Glutamatergic neuron (in vitro differentiated cells): ENCODE measurements at places on chromosomes 13 and 19. TPM values are rescaled to one million over a fixed set of nuclear protein-coding genes. Genes with fewer than 3 reads are reported as not detected.
A peak's percentile ranks its signal among the peaks of the same experiment; 100 is the strongest.

Gene ZNF112
- 7.6 TPM for total RNA-seq

Gene USPL1
- total RNA-seq, result 101 TPM

Gene HMG20B
- 55.3 TPM for total RNA-seq

Gene ANKLE1
- total RNA-seq, result 9.3 TPM

DNA sequence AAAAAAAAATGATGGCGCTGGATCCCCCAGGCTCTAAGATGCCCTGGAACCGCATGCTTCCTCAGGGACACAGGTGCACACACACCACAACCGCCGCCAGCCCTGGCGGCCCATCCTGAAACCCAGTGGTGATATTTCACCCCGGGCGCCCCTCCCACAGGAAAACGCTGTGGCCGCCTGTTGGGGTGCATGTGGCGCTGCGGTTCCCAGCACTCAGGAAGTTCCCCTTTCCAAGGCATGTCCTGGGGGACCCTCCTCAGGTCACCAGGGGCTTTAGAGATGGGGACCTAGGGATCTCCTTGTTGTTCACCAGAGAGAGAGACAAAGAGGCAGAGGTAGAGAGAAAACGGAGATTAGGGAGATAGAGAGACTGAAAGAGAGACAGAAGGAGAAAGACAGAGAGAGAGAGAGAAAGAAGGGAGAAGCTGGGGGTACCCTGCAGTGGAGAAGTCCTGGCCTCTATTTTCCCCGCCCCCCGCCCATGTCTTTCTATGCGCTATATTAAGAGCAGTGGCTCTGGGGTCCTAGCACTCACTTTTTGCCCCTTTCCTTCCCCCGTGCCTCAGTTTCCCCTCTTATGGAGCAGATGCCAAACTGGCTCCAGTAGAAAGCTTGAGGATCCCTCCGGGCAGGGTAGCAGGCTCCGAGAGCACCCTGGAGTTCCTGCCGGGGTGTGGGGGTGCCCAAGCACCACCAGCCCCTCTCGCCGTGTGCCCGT lies 2.3 kb downstream of the ADGRE2 start:
- peaks cover 8% of the 10 kb centered on the region for H3K4me1 ChIP-seq
- H3K36me3 ChIP-seq, result no peaks in the 10 kb centered on the region
- no peak for DNase-seq
- H3K27me3 ChIP-seq, result peaks cover 3% of the 10 kb centered on the region
- H3K4me3 ChIP-seq, result peak overlapping the region; percentile 52

- no peaks in the 10 kb centered on the region for H3K27me3 ChIP-seq
- DNase-seq, result no peak
- no peaks in the 10 kb centered on the region for H3K36me3 ChIP-seq
- no peak overlapping the region for H3K27ac ChIP-seq
Measured at GRCh38 chr19:18967358-18968146, 26.5 kb upstream of the HOMER3 start.

DNA sequence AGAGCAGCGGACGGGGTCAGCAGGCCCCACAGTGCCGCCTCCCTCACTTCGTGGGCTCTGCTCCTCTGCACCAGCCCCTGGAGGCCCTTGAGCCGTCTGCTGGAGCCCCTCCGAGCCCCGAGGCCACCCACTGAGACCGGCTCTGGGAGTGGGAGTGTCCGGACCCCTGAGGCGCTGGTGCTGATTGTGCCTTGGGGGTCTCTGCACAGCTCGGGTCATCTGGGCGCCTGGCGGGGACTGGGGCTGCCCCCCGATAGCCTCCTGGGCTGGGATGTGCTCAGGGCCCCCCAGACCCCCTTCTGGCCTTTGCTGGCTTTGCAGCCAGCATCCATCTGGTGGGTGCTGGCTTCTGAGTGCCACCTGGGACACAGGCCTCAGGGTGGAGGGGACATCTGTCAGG lies 15.4 kb downstream of the CBARP start:
- H3K27ac ChIP-seq, result peak overlapping the region; percentile 80
- DNase-seq, result peak; percentile 40
- peaks cover 7% of the 10 kb centered on the region for H3K4me1 ChIP-seq
- peak overlapping the region; percentile 59 for H3K4me3 ChIP-seq
- H3K27me3 ChIP-seq, result peaks cover 7% of the 10 kb centered on the region
